ENCODE measurements at places on chromosomes 7 and 10.

GRCh38 chr10:96968682-96969423 is 136.8 kb downstream of the LCOR start:
- no peak for DNase-seq

GRCh38 chr10:49834201-49834600 is 72.1 kb upstream of the OGDHL start:
- no peak for DNase-seq

GRCh38 chr10:16984242-16984641 is 145.4 kb downstream of the CUBN start:
- no peak for DNase-seq

DNA sequence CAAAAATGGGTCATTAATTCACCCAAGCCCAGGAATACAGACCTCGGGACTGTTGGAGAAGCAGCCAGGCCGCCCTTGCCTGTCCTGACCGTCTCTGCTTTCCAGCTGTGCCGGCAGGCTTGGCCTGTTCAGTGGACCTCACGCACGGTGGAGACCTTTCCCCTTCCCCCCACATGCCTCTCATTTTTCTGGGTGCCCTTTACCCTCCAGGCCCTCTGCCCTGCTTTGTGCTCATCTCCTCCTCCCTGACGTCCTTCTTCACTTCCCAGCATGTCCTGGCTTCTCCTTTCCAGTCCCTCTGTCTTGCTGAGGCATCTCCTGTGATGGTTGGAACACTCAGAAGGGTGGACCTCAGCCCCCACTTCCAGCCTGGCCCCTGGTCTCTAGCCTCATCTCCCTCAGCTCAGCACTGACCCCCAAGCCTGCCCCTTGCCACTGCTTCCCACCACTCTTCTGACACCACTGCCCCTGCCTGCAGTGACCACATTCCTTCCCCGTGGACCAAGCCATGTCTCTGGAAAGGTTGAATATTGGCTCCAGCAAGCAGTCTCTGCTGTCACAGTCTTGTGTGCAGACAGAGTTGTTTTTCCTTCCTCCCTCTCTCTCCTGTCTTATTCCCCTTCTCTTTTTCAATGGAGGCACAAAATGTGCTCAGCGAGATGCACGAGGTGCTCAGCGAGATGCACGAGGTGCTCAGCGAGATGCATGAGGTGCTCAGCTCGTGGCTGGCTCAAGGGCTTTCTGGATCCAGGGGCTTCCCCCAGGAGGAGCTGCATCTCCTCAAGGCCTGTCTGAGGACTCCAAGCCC is 14.9 kb downstream of the BAG3 start:
- no peak for DNase-seq

- no peak for DNase-seq
These were observed 265.6 kb upstream of the TCERG1L start for GRCh38 chr10:131577178-131577555.

GRCh38 chr10:95305606-95306317 is 15.0 kb upstream of the PDLIM1 start:
- DNase-seq: no peak
